ENCODE measurements at places on chromosomes 7 and 10.

- DNase-seq = no peak
These were observed 71.5 kb downstream of the PARP12 start for GRCh38 chr7:139991269-139991666.

DNA sequence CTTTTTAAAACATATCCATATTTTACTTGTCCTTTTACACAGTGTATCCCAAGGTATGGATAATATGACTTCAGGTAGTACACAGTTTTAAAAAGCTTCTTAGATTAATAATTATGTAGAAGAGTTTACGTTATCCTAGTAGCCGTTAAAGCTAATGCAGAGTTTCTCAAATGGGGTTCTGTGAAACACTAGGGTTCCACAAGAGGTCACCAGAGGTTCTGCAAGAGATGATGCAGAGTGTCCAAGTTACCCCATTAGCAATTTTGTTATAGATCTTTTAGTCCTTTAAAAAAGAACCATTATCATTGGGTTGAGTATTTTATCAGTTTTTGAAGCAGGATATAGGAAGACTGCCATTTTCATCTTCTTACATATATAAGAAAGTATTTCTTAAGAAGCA is 298.9 kb upstream of the HPS1 start:
- no peak for DNase-seq

- DNase-seq = no peak
These were observed 102.3 kb downstream of the SLC25A13 start for GRCh38 chr7:96219378-96220130.

DNA sequence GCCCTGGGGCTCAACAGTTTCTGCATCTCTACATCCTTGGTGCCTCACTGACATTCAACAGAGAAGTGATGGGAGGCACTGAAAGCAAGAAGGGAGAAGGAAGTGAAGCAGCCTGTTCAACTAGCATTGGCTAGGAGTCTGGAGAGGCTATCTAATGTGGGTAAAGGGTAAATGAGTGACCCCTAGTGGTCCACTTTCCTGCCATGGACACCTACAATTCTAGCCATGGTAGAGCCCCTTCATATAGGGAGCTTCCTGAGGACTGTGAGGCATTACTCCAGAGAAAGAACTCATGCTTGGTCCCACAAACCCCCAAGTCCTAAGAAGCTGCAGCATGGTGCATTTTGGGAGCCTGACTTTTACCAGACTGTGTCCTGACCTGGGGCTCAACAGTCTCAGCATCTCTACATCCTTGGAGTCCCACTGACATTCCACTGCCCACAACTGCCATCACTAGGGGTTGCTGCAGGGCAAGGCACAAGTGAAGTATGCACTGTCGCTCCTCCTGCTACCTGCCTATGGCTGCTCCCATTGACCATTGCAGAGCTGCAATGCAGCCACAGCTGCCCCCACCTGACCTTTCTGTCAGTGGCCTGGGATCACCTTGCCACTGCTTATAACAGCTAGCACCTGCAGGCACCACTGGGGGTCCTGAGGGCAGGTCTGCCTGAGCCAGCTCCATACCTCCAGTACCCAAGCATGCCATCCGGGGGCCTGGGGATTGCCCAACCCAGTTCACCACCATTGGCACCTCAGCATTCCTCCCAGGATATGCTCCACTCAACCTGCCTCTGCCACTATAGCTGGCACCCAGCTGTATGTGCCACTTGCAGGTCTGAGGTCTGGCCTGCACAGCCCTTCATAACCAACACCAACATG is 44.1 kb upstream of the CDK6 start:
- DNase-seq = no peak

GRCh38 chr7:110322796-110323195 is 768.1 kb upstream of the LRRN3 start:
- DNase-seq = no peak

- DNase-seq = no peak
These were observed 1183.7 kb upstream of the SORCS1 start for GRCh38 chr10:108348215-108348614.

- no peak for DNase-seq
These were observed 5.1 kb downstream of the SHH start for GRCh38 chr7:155807065-155807671.

DNA sequence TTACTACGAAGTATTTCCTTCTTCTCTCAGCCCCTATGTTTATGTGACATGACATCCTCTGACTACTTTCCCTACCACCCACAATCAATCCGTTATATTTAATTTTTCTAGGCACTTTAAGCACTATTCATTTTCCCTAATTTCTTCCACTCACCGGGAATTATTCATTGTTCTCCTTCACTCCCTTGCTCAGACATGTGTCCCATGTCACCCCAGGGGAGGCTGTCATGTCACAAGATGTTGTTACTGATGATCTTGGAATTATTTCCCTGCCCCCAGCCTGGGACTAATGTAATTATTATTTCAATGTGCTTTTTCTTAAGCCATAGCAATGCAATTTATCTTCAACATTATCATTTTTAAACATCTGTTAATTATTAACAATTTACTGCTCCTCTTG is 317.2 kb downstream of the PHF14 start:
- DNase-seq = no peak

All from mucosa of gallbladder (tissue), 1 donor.